Natural killer cell (primary cell): ENCODE measurements at places on chromosomes 5 and 9.

GRCh38 chr9:128702949-128703615, 779 bp downstream of the PKN3 start:
- H3K4me1 ChIP-seq: peaks cover 19% of the 10 kb centered on the region
- H3K27ac ChIP-seq: no peak overlapping the region
- H3K27me3 ChIP-seq: no peaks in the 10 kb centered on the region
- DNase-seq: peak; percentile 45

GRCh38 chr5:16897284-16897704, 38.8 kb downstream of the MYO10 start:
- no peak overlapping the region for H3K4me3 ChIP-seq
- no peaks in the 10 kb centered on the region for H3K27me3 ChIP-seq
- no peak for DNase-seq

DNA sequence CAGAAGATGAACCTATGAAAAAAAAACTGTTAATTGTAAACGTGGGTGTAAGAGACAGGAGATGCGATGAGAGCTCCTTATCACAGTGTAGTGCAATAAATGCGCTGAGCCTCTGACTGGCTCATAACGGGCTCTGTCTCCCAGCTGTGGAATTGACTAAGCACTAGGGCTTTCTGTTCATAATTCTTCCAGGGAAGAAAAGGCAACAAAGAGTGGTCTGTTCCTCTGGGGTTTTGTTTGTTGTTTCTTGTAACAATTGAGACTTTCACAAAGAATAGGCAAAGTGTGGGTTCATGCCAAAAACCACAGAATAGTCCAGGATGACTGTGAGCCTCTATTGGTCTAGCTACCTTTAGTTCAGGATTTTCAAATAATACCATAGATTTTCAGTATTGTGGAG, 39.4 kb downstream of the UBE2QL1 start:
- DNase-seq: no peak
- H3K27ac ChIP-seq: no peak overlapping the region
- no peaks in the 10 kb centered on the region for H3K36me3 ChIP-seq
- no peak overlapping the region for H3K4me3 ChIP-seq
- H3K4me1 ChIP-seq: no peaks in the 10 kb centered on the region
- no peaks in the 10 kb centered on the region for H3K27me3 ChIP-seq

- H3K27ac ChIP-seq: no peak overlapping the region
- H3K27me3 ChIP-seq: peaks cover 2% of the 10 kb centered on the region
- no peak overlapping the region for H3K4me3 ChIP-seq
- H3K36me3 ChIP-seq: no peaks in the 10 kb centered on the region
- H3K4me1 ChIP-seq: no peaks in the 10 kb centered on the region
Observed at GRCh38 chr9:98451576-98451975, 196.1 kb upstream of the TBC1D2 start.

DNA sequence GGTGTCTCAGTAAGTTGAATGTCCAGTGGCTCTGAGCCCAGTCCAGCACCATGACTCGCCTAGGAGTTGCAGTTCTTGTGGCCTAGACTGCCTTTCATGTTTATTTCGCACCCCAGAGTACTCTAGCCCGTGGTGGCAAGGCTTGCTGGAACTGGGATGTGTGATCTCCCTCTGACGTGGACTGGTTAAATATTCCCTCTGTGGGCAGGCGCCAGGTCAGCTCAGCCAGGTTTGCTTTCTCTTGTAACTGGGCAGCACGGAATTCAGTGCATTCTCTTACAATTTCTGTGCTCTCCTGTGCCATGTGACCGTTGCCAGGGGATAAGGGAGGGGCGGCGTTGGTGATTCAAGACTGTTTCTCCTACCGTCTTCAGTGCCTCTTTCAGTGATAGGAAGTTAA, 270.8 kb downstream of the KDM4C start:
- H3K4me1 ChIP-seq: no peaks in the 10 kb centered on the region
- H3K27me3 ChIP-seq: no peaks in the 10 kb centered on the region
- H3K27ac ChIP-seq: no peak overlapping the region
- H3K36me3 ChIP-seq: peaks cover 18% of the 10 kb centered on the region
- no peak for DNase-seq

GRCh38 chr9:71268871-71269635, 147.6 kb upstream of the TRPM3 start:
- no peaks in the 10 kb centered on the region for H3K36me3 ChIP-seq
- H3K4me3 ChIP-seq: no peak overlapping the region
- H3K27me3 ChIP-seq: no peaks in the 10 kb centered on the region
- H3K27ac ChIP-seq: no peak overlapping the region
- DNase-seq: no peak

DNA sequence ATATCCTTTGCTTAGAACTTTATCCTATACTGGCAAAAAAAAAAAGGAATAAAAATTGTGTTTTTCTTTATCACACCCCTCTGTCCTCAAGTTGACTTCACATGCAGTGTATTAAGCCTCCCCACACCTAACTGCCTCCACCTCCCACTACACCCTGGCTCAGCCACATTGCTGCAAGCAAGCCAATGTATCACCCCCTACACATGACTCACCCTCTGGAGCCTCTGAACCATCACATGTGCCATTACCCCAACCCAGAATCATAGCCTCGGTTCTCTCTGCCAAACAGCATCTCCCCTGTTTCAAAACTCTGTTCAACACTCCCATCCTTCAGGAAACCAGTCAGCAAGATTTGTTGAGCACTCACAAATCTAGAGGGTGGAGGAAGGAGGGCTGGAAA, 209.0 kb downstream of the CWC27 start:
- no peak overlapping the region for H3K27ac ChIP-seq
- H3K36me3 ChIP-seq: no peaks in the 10 kb centered on the region

DNA sequence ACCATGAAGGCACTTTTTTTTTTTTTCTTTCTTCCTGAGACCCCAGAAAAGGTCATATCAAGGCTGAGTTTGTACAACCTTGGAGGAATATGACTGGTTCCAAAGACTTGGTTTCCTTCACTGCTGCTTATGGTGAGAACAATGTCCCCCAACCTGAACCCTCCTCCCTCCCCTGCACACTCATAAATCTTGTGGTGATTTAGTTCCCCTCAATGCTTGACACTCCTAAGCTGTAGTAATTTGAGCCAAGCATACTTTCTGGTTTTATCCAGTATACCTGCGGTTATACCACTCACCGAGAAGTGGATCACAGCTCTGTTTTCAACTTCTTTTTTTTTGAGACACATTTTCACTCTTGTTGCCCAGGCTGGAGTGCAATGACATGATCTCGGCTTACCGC, 149.9 kb upstream of the KLF4 start:
- no peak overlapping the region for H3K4me3 ChIP-seq
- no peak overlapping the region for H3K27ac ChIP-seq
- no peaks in the 10 kb centered on the region for H3K36me3 ChIP-seq
- peaks cover 5% of the 10 kb centered on the region for H3K4me1 ChIP-seq
- DNase-seq: no peak
- no peaks in the 10 kb centered on the region for H3K27me3 ChIP-seq

- no peaks in the 10 kb centered on the region for H3K4me1 ChIP-seq
- H3K27me3 ChIP-seq: no peaks in the 10 kb centered on the region
- no peaks in the 10 kb centered on the region for H3K36me3 ChIP-seq
- H3K4me3 ChIP-seq: no peak overlapping the region
- no peak for DNase-seq
Observed at GRCh38 chr5:60585618-60586017, 114.3 kb downstream of the DEPDC1B start.

DNA sequence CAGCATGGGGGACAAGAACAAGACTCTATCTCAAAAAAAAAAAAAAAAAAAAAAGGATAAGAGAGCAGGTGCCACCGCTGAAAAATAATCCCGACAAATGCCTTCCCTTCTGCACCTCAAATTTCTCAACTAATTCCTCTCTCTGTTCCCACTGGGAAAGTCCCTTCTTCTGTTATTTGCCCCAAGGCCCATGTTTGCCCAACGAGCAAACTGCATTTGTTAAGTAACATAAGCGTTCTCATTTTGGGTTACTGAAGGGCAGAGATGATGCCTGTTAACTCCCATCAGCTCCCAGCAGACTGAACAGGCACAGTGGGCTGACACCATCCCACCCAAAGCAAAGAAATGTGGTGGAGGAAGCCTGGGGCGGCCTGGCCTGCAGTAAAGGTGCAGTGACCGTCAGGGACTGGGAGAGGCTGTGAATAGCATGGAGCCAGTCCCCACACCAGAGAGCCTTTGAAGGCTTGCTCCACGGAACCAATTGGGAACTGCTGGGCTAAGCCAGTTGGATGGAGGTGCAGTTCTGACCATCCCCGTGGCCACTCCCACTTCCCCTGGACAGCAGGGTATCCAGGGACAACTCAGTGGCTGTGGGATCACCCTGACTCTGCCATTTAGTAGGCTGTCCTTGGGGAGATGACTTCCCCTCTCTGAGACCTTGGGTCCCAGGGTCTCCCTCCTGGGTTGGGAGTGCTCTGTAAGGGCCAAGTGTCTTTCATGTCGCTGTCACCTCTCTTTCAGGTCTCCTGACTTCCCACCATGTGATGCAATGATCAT, 149.7 kb upstream of the IER5L start:
- DNase-seq: no peak
- peaks cover 4% of the 10 kb centered on the region for H3K4me1 ChIP-seq
- H3K27ac ChIP-seq: no peak overlapping the region
- H3K36me3 ChIP-seq: no peaks in the 10 kb centered on the region
- no peaks in the 10 kb centered on the region for H3K27me3 ChIP-seq

DNA sequence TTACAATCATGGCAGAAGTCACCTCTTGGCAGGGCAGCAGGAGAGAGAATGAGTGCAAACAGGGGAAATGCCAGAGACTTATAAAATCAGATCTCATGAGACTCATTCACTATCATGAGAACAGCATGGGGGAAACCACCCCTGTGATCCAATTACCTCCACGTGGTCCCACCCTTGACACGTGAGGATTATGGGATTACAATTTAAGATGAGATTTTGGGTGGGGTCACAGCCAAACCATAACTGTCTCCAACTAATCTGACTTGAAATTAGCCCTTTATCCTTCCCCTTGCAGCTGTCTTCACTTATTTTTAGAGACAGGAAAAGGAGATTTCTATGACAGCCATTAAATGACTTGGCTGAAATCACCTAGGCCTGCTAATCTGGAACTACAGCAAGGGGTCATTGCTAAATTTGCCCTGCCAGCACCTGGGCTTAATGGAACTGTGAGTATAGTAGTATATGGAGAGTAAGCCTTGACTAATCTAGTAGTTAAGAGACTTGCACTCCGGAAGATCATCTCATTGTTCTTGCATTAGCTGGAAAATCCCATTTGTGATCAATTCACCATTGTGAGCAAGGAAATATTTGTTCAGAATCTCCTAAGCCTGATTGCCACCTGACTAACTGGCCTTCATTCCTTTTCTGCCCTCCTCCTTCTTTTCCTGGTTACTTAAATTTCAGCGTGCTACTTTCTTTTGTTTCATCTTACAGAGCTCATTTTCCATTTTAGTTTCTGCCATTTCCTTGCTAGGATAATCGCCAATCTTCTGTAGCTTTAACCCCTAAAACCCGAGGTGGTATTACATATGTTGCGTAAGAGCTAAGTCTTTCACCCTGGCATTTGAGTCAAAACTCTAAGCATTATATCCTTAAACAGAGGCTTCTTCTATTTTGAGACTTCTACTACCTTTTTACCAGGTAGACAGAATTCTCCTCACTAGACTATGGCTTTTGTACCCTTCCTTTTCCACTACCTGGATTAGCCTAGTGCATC, 65.3 kb upstream of the RUSC2 start:
- H3K4me1 ChIP-seq: no peaks in the 10 kb centered on the region
- no peak for DNase-seq
- H3K36me3 ChIP-seq: no peaks in the 10 kb centered on the region
- peaks cover 12% of the 10 kb centered on the region for H3K27me3 ChIP-seq
- H3K27ac ChIP-seq: no peak overlapping the region
- no peak overlapping the region for H3K4me3 ChIP-seq
